Activated naive CD4-positive, alpha-beta T cell (primary cell): ENCODE measurements at places on chromosomes 2 and 18.

DNA sequence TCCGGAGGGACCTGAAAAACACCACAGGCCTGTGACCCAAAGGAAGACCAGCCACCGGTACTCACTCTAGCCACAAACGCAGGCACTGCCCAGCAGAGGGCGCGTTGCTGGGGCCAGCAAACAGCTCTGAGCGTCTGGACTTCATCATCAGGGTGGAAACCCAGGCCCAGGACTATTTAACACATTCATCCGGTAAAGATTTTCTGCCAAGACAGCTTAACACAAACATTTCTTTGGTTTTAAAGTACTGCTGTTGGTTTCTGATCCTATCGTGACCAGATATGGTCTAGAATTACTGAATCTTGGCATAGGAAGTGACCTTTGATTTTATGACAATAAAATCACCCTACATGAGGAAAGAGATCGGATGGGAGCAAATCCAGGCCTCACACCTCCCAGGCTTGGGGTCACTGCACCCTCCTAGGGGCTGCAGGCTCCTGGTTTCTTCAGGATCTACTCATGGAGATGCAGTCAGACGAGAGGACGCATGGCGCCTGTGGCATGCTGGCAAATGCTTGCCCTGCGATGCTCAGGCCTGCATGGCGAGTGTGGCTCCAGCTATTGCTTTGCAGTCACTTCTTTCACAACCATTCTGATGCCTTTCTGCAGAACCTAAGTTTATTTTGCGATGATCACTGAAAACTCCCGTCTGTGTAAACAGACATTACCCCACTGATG, 130.4 kb downstream of the COL4A4 start:
- no peak for DNase-seq

- DNase-seq = no peak
Observed at GRCh38 chr18:32372381-32373061, 98.2 kb downstream of the GAREM1 start.

DNA sequence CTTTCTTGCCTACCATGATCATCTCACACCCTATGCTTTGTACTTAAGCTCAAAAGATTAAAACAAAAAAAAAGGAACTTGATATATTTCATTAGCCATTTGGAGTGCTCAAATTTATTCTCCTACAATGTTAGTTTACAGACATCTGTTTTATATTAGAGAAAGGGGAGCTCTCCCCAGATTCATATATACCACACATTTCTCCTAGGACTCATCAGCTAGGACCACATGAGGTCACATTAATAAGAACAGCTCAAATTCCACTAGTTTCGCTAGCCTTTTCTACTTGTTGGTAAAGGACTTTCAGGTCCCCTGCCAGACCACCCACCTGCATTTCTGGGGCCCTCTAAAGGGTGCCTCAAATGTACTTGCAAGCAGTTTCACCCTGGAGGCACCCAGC, 151.2 kb upstream of the MMADHC start:
- DNase-seq = no peak

DNA sequence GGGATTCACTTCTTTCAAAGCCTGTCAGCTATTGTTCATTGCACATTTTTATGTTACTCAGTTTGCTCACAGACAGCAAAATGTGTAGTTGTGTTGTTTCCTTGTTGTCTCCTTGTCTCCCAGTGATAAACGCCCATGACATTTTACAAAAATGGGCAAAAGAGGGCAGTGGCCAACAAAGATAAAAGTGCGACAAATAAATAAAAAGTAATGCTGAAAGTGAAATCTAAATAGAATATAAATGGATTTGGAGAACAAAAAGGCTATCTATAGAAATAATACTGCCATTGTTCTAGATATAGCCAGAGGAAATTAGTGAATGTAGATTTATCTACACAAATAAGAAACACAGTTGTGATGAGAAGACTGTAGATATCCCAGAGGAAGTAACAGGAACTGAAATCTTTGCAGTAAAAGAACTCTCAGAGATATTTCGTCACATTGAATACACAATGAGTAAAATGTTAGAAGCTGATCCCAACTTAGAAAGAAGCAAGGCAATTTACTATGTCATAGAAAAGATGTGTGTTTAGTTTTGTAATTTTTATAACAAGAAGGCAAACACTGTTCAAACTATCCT, 1186.2 kb upstream of the FAM98A start:
- DNase-seq = no peak

DNA sequence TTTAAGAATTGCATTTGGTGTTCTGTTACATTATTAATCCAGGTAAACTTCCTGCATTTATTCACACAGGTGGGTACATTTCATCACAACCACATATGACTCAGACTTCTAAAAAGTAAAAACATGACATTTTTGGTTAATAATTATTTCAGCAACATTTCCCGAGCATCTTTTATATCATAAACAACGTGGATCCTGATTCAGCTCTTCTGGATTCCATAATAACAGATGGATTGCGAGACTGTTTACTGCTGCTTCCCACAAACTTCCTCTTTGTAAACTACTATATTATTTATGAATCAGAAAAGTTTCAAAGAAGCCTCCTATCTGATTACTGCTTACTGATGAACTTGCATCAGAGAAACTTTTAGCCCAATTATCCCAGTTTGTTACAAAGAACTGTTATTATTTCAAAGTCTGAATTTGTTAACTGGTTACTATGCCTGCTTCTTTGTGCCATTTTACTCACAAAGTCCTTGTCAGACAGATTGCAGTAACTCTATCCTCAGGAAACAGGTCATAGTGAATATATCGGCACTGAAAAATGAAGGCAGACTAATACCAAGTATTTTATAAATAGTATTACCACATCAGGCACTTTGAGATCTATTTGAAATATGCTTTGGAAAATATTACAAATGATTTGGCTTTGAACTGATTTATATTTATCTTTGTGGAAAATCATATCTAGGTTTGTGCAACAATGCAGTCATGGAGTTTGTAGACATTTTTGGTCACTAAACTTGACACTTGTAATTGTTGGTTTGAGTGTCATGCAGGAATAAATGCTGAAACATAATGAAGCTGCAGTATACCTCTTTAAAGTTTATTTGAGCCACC, 511.6 kb downstream of the PLCL1 start:
- DNase-seq = no peak

DNA sequence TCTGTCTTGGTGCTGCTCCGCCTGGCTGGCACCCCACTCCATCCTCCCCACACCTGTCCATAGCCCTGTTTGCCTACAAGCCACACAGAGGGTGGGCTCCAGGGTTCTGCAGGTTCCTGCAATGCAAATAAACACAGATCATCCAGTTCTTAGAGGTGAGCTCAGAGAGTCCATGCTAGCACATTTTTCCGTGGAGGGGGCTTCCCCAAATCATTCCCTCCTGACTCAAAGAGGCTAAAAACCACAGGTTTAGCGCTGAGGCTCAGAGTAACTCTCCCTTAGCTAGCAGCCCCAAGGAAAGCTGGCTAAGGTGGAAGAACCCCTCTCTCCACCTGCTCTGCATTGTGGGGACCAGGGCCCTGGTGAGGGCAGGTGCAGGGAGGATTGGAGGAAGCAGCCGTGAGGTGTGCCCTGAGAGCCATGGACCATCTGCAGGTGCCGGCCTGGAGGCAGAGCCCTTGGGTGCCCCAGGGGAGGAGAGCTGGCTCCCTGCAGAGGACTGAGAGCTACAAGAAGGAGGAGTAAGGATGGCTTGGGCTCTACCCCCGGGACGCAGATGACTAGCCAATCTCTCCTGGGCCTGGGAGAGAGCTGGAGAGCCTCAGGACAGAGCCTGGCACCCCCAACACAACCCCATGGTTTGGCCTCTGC, 23.8 kb upstream of the TEX44 start:
- DNase-seq = no peak

DNA sequence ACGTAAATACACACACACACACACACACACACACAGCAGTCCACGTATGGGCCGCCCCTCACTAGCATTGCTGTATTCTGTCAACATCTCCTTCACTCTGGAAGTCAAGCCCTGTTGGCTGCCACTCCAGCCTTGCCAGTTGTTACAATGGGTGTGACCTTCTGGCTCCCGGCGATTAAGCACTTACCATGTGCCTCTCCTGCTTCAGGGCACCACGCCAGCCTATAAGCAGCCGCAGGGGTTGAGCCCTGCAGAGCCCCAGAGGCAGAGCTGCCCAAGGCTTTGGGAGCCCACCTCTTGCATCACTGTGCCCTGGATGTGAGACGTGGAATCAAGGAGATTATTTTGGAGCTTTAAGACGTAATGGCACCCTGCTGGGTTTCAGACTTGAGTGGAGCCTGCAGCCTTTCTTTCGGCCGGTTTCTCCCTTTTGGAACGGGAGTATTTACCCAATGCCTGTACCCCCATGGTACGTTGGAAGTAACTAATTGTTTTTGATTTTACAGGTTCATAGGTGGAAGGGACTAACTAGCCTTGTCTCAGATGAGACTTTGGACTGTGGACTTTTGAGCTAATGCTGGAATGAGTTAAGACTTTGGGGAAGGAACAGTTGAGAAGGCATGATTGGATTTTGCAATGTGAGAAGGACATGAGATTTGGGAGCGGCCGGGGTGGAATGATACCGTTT, 54.5 kb upstream of the ROCK2 start:
- no peak for DNase-seq

DNA sequence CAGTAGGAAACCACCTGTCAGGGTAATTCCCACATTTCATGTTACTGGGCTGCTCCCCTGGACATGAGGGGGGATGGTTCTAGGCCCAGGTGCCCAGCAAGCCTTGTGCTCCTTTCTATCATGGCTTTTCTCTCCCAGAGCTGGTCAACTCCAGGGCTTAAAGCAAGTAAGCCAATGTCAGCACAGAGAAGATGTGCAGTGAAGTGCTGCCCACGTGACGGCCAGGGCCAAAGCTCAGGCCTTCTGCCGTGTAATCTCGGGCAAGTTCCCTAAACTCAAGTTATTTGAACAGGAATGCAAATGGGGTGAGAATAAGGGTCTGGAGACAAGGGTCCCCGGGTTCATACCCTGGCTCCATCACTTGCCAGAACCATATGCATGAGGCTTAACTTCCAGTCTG, 16.5 kb downstream of the SFXN5 start:
- DNase-seq = no peak

- no peak for DNase-seq
Observed at GRCh38 chr2:145085612-145086011, 565.7 kb upstream of the ZEB2 start.
